ENCODE measurements at places on chromosomes 7 and 10. TPM values are rescaled to one million over a fixed set of nuclear protein-coding genes. Genes with fewer than 3 reads are reported as not detected.

The JCAD gene
- polyA plus RNA-seq: 22.9 TPM

GRCh38 chr10:4763513-4763912, 62.5 kb upstream of the AKR1E2 start:
- DNase-seq: no peak

DNA sequence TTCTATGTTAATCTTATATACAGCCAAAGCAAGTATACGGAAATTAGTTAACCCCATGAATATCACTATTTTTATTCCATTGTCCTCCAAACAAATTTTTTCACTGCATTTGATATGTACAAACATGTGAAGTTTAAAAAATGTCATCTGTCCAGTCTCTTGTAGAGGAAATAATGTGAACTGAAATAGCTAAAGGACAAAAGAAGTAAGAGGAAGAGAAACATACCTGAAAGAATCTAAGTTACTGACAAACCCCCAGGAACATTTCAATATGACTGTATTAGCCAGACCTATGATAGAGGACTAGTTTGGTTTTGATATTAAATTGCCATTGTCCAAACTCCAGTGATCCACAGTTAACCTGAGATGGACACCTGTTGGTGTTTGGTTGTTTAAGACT, 80.6 kb downstream of the NRCAM start:
- DNase-seq: no peak

DNA sequence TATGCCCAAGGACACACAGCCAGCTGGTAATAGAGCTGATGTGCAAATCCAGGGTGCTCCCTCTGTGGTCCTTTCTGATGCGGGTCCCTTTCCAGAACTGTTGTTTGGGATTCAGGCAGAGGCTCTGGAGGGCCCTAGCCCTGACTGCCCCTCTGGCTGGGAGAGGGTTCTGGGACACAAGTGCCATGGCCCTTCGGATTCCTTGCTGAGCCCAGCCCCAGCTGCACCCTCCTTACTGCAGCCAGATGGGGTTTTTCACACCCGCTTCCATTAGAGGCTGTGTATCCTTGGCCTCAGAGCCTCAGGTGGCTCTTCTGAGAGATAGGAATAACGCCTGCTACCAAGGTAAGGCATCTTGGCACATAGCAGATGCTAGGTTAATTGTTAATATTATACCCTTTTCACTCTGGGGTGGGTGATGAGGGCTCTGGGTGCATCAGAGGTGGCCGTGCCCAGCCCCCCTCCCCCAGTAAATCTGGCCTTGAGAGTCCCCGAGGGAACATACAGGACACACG, 89.8 kb upstream of the LRRC4 start:
- no peak for DNase-seq

DNA sequence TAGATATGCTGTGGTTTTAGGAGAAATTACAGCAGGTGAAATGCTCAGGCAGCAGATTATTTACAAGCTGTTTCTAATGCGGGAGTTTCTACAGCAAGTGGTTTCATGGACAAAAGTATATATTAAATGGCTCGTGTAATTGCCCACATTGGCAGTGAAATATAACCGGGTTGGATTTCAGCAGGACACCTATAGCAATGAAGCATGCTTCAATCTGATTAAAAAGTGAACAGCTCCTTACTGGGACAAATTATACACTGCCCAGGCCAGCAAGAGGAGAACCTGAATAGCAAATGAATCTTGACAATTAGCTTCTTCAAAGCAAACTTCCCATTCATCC, 35.2 kb upstream of the LYZL1 start:
- DNase-seq: no peak

- DNase-seq: no peak
These were observed 158.0 kb downstream of the AUTS2 start for GRCh38 chr7:69756235-69756634.

The PTPRE gene
- polyA plus RNA-seq: 5.5 TPM

DNA sequence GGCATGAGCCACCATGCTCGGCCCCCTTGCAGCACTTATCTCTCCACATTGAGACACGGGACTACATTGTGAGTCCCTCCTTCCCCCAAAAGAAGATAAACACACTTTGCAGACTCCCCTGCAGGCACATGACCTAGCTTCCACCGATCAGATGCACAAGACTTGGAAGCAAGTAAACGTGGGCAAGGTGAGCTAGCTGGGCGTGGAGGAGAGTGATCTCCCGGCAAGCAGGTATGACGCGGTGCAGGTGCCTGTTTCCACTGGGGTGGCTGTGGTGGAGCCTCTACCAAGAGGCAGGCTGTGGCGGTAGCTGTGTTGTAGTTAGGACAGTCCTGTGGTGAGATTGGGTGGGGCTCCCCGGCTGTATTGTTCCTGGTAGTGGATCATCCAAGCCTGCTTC, 7.7 kb upstream of the COMTD1 start:
- DNase-seq: no peak

DNA sequence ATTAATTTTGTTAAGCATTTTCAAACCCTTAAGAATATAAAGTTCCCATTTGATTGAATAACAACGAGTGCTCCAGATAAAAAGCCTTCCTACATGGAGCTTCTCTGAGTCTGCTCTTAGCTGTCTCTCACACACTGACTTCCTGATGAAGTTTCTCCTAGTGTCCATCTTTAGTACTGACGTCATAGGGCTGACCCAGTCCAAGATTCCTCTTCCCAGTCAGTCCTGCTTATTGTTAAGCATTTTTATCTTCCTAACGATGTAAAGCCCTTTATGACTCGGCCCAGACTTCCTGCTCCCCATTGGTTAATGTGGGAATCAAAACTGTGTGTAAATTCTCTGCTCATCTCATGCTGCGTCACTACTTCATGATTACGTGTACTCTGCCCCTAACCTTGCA, 398.8 kb downstream of the TFEC start:
- no peak for DNase-seq

DNA sequence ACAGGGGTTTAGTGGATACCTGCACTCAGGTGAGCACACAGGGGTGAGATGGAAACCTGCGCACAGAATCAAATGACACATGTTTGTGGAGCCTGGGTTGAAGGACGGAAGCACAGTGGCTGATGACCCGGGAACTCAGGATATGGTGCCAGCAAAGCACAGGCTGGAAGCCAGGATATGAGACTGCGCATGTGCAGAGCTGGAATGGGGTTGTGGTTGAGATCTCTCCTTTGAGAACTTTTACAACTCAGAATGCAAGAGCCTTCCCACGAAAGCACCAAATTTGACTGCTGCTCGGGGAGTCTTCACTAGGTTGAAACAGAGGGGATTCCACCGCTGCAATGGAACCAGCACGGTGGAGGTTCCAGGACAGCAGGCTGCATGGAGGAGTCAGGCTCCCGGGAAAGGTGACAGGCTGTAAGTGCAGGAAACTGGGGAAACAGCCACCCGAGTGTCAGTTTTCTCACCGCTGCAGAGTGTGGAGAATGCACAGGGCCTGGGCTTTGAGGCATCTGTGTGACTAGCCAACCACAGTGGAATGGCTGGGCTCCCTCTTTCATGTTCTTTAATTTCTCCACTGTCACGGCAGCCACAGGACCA, 133.4 kb upstream of the TCERG1L start:
- peak; percentile 42 for DNase-seq

DNA sequence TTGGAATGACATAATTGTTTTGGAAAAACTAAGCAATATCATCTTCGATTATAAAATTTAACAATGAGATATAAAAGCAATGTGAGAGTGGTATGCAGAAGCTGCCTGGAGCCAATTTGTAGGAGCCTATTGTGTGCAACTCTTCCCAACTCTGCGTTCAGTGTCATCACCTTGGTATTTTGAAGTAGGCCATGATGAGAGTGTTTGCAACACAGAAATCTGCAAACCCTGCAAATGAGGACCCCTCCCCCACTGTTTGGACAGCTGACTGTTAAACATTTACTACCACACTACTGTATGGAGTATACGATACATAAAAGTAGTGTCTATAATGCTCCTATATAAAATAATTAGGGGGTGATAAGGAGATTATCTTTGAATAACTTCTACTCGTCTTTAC, 531.3 kb downstream of the ATRNL1 start:
- DNase-seq: no peak

GRCh38 chr7:114799628-114800028, 122.3 kb upstream of the MDFIC start:
- DNase-seq: no peak

DNA sequence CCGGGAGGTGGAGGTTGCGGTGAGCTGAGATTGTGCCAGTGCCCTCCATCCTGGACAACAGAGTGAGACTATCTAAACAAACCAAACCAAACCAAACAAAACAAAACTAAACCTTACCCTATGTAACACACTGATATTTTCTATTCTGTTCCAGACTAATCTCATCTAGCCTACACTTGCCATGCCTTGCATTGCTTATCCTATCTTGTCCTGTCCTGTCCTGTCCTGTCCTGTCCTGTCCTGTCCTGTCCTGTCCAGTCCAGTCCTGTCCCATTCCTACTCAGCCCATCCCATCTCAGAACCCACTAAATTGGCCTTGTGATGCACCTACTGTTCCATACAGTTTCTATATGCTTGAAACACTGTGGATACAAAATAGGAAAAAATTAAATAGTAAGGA, 64.7 kb upstream of the HDAC9 start:
- DNase-seq: no peak

- DNase-seq: no peak
These were observed 17.3 kb downstream of the IL2RA start for GRCh38 chr10:6044751-6045313.

The TMEM139 gene
- polyA plus RNA-seq: 0.98 TPM

- DNase-seq: no peak
These were observed 122.3 kb downstream of the SGMS1 start for GRCh38 chr10:50501478-50501877.

GRCh38 chr7:23600236-23600635, 3.1 kb downstream of the CCDC126 start:
- DNase-seq: no peak

DNA sequence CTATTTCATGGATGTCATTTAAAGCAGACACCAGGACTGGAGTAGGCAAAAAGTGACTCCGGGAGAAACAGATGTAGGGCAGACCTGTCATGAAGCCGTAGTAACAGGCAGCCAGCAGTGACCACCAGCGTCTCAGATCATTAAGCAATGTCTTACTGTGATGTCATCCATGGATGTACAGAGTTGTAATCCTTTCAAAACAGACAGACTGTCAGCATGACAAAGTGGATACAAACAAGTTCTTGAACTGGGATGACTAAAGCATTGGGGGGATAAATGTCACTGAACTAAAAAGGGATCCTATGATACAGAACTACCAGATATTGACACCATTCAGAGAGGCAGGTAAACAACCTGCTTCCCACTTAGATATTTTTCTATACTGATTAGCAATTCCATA, 675.5 kb downstream of the PARD3 start:
- no peak for DNase-seq

DNA sequence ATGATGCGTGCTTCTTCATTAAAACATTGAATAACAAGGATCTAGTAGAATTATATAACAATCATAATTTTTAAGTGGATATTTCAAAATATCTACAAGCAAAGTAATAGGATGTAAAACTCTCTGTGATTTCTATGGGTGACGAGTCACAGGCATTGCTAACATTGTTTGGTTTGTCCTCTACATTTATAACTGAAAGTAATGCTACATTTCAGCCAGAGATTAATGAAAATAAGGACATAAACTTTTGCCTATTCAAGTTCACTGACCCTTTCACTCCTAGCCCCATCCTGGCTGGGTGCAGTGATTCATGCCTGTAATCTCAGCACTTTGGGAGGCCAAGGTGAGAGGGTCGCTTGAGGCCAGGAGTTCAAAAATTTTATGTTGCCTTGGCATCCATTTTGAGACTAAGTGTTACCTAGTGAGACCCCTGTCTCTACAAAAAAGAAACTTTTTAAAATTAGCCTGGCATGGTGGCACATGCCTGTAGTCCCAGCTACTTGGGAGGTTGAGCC, 38.4 kb upstream of the HSPA12A start:
- no peak for DNase-seq

The SUN3 gene
- polyA plus RNA-seq: not detected

- no peak for DNase-seq
These were observed 648 bp downstream of the HUS1 start for GRCh38 chr7:47978790-47979144.

GRCh38 chr7:155763691-155764437, 48.4 kb downstream of the SHH start:
- DNase-seq: peak; percentile 24

- DNase-seq: no peak
These were observed 125.4 kb upstream of the PPP2R2D start for GRCh38 chr10:131775433-131775832.

DNA sequence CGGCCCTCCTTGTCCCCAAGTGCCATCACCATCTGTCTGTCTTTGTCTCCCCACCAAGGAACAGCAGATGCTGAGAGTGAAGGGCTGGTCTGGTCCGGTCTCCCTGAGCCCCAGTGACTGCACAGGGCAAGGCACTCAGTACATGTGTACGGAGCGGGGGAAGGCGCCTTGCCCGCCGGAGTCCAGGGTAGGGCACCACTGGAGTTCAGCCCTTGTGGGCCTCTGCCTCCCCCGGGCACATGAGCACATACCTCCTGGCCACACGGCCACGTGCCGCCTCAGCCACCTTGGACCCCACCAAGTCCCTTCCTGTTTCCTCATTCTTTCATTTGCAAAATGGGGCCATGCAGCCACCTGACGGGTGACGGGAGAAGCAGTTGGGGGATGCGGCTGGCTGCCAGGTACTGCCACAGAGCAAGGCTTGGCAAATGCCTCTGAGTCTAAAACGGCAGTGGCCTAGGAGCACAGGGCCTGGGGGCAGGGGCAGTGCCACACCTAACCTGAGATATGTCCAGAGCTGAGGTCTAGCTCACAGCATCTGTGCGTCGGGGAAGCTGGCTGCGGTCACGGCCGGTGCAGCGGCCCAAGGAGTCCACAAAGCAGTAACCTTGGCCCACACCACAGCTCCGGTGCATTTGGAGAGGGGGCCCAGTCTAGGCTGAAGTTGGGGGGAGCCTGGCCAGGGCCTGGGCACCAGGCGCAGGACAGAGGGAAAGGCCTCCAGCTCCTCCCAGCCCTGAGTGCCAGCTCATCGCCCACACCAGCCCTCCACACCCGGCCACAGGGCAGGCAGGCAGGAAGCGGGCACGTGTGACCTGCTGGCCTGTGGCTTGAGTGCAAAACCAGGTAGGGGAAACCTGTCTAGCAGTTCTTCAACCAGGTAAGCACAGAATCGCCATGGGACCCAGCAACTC, 5.2 kb downstream of the ADAP1 start:
- DNase-seq: no peak

- no peak for DNase-seq
These were observed 431.2 kb downstream of the RPS24 start for GRCh38 chr10:78464856-78465267.

DNA sequence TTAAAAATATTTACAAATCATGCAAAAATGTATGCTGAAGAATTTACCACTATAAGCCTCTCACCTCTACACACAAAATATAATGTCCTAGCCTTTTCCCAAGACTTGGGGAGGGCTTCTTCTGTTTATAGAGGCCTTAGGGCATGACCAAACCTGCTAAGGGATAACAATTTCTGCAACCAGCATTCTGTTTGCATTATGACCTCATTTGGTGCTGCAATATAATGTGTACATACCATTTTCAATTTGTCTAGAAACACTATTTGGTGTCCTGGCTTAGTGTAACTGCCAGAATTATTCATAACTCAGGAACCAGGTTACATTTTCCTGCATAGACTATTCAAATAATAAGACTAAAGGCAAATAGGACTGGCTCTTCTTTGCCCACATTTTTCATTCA, 446.6 kb upstream of the SORCS1 start:
- no peak for DNase-seq

The SH2B2 gene
- polyA plus RNA-seq: 22.2 TPM

- no peak for DNase-seq
These were observed 11.4 kb upstream of the HSPA12A start for GRCh38 chr10:116753759-116754158.

The NUTM2D gene
- polyA plus RNA-seq: 12.8 TPM

The CARD11 gene
- polyA plus RNA-seq: 0.48 TPM

The MAPK8 gene
- 38.8 TPM for polyA plus RNA-seq

The NEUROG3 gene
- polyA plus RNA-seq: not detected
